Cortex of kidney (tissue), 1 donor: ENCODE measurements at places on chromosomes 6 and 20.

- DNase-seq: no peak
Observed at GRCh38 chr6:47772359-47772758, 9.5 kb upstream of the OPN5 start.

- DNase-seq: no peak
Observed at GRCh38 chr6:99416892-99417767, 8.0 kb downstream of the PNISR start.

DNA sequence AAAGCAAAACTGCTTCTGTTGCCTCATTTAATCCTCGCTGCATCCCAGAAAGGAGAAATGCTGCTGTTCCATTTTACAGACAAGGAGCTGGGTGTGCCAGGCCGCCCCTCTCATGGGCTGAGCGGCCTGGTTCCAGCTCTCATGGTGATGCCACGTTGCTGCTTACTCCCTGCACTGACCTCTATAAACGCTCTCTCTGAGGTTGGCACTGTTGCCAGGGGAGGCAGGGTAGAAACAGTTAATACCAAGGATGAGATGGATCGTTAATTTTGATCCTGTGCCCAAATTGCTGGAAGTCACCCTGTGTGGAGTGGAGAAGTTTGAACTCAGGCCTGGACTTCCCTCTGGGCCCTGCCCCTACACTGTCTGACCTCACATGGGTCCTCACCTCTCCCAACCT, 25.6 kb downstream of the SIRPA start:
- no peak for DNase-seq

- no peak for DNase-seq
Observed at GRCh38 chr6:10659699-10660348, 34.6 kb downstream of the C6orf52 start.

DNA sequence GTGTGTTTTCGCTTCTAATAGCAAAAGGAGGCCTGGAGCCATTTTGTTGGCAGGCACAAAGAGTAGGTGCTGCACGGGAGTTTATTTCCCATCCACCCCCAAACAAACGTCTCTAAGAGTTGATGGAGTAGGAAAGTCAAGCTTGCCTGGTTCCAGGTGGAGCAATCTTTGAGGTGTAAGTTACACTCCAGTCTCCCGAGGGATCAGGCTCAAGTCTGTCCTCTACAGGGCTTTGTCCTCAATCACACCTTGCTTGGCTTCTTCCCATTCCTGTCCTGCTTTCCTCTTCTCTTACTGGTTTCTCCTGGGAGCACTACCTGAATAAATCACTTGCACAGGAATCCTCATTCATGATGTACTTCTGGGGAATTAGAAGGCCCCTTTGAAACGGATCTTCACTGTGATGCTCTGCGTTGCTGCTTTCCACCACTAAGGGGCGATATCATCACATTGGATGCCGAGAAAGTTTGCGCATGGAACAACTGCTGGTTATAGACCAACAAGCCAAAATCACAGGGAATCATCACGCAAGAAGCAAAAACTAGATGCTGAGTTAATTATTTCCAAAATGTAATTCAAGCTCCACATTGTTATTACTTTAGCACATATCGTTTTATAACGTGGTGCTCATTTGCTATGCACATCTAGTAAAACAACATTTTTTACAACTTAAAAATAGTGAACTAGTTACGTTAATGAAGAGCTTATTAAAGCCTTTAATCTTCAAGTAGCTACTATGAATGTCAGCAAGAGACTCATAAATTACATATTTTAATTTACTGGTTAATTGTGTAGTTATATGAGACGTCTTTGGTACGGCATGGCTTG, 156.8 kb downstream of the DNAH8 start:
- no peak for DNase-seq

DNA sequence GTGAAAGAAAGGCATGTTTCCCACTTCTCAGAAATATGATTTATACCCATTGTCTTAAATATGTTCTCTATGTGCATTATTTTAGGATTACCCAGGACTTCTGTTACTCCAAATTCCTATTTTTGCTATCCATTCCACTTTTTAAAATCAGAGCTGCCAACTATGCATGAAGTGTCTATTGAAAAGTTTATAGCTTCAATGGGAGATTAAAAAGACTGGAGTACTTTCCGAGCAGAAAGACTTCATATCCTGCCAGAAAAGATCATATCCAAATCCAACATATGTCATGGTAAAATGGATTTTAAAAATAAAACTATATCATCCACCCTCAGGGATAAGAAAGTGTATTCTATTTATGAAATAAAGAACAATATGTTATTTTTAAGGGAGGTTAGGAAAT, 212.7 kb downstream of the COL12A1 start:
- no peak for DNase-seq

GRCh38 chr6:143110572-143110971, 49.9 kb downstream of the AIG1 start:
- no peak for DNase-seq

DNA sequence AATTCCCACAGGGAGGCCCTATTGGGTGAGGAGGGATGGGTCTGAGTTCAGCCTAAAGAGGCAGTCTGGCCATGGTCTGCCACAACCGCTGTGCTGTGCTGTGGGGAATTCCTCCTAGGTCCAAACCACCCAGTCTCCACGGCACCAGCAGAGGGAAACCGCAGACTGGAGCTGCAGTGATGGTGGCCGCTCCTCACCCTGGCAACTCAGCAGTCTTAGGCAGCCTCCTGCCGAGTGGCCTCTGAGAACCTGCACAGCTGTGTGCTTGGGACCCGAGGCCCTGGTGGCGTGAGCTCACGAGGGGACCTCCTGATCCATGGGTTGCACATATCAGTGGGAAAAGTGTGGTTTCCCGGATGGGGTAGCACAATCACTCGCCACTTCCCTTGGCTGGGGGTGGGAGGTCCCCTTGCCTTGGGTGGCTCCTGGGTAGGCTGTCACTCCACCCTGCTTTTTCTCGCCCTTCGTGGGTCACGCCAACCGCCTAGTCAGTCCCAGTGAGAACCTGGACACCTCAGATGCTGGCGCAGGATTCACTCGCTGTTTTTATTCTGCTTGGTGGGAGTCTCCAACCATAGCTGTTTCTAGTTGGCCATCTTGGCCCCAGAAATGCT, 242.2 kb downstream of the CDH26 start:
- no peak for DNase-seq

DNA sequence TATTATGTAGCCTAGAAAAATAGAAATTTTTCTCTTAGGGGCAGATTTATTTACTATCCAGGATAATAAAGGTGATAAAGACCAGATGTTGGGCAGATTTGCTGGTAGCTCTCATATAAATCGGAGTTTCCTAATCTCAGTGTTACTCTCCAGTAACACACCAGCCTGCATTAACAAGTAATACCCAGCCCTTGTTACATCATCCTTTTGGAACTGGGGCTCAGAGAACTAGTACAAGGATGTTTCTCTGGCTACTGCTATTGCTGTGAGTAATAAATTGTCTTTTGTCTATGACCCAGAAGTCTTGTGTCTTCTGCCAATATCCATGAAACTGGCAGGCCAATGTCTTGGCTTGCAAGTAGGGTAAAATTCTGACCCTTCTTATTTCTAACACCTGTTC, 16.8 kb downstream of the TPD52L1 start:
- no peak for DNase-seq

DNA sequence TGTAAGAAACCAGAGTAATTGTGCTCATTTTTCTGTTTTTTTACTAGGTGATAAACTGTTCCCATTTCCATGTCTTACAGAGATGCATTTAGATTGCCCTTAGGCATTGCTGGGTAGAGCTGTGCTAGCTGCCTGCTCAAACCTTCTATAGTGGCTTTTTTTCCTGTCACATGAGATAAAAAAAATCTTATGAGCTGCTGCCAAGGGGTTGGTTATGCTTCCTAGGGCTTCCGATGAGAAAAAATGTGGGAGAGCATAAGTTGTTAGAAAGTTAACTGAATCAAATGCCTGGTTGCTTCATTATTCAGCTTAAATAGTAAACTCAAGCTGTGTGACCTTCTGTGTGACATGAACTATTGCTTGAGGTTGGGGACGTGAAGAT, 50.0 kb upstream of the NOX3 start:
- no peak for DNase-seq

DNA sequence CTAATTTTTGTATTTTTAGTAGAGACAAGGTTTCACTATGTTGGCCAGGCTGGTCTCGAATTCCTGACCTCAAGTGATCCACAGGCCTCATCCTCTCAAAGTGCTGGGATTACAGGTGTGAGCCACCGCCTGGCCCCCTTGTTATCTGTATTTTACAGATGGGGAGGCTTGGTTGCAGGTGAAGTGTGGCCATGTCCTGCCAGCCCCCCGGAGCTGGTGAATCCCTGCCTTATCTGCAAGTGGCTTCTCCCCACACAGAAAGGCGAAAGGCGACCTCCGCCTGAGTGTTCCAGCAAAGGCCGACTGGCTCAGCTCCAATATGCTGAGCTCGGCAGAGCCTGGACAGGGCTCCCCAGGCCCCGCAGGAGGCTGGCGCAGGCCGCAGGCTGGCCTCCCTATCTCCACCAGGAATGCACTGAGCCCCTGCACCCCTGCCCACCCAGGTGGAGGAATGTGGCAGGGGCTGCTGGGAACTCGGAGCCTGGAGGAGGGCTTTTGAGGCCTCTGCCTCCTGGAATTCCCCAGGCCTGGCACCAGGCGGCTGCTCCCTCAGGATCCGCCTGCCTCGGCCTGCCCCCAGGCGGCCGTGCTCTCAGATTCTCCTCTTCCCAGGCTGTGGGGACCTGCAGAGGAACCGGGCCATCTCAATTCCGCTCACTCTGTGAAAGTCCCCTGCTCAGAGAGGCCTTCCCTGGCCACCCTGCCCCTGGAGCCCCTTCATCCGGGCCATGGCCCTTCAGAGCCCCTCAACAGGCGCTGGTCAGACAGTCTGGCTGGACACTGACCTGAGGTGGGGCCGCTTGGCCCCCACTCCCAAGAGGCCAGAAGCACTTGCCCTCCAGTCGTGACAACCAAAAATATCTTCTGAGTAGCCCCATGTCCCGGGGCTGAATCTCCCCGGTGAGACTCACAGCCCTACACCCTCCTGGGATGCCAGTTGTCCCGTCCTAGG, 9.3 kb upstream of the LAMA5 start:
- DNase-seq: no peak

- no peak for DNase-seq
Observed at GRCh38 chr6:4913705-4914419, 90.0 kb downstream of the RPP40 start.

- DNase-seq: no peak
Observed at GRCh38 chr6:65938000-65938399, 231.0 kb upstream of the EYS start.

DNA sequence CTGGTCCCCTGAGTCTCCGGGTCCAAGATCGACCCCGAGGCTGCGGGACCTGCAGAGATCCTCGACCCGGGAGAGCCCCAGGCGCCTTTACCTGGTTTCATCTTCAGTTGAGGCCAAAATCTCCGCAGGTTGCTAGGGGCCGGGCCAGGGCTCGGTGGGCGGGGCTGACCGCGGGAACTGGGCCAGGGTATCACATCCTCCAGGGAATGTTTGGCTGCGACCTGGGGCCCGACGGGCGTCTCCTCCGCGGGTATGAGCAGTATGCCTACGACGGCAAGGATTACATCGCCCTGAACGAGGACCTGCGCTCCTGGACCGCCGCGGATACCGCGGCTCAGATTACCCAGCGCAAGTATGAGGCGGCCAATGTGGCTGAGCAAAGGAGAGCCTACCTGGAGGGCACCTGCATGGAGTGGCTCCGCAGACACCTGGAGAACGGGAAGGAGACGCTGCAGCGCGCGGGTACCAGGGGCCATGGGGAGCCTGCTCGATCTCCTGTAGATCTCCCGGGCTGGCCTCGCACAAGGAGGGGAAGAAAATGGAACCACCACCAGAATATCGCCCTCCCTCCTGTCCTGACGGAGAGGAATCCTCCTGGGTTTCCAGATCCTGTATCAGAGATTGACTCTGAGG, 53.8 kb upstream of the POLR1H start:
- no peak for DNase-seq

- DNase-seq: no peak
Observed at GRCh38 chr6:128025478-128025877, 124.6 kb upstream of the THEMIS start.

GRCh38 chr6:105851113-105851580, 235.0 kb upstream of the PRDM1 start:
- DNase-seq: no peak

GRCh38 chr20:36384022-36384619, 78.0 kb downstream of the DLGAP4 start:
- DNase-seq: no peak

- no peak for DNase-seq
Observed at GRCh38 chr6:107823047-107823557, 1.0 kb downstream of the SCML4 start.

GRCh38 chr6:144384427-144384826, 99.3 kb downstream of the UTRN start:
- DNase-seq: no peak

GRCh38 chr6:7332090-7332745, 19.2 kb upstream of the SSR1 start:
- no peak for DNase-seq

DNA sequence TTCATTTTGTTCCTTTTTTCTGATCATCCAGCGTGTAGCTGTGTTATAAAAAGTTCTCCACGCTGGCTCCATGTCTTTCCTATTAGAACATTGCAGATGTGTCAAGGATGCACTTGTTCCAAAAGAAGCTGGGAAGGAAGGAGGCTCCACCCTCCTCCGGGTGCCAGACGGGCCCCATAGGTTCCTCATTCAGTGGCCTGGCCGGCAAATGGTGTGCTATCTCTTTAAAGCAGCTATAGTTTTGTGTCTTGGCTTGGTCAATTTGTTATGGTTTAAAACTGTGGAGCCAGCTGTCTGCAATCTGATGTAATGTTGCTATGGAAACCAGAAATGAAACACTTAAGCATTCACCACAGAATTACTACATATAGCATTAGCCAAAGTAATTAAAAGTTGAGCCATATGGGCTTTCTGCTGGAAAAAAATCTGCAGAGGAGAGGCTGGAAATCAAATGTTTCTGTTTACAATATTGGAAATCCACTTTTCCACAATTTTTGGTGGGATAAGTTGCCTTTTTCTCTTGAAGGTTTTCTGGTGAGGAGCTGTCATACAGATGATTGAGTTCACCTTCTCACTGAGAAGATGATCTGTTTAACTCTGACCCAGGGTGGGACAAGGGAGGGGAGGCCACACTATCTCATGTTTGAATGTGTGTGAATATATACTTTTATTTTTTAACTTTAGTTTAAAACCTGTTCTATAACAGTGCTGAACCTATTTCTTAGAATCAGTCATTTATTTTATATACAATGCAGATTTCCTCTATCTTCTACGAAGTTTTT, 167.4 kb downstream of the SASH1 start:
- no peak for DNase-seq

DNA sequence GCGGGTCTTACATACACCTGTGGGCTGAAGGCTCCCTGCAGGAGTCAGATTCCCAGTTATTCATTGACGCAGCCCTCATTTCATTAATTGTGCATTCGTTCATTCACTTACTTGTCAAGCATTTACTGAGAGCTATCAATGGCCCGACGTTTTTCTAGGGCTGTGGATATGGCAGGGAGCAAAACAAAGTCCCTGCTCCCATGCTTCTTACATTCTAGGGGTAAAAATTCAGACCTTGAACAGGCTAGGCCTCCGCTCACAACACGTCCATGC, 369 bp upstream of the NSFL1C start:
- no peak for DNase-seq

GRCh38 chr20:62819494-62820174, 2.8 kb downstream of the COL9A3 start:
- DNase-seq: no peak
